HT-29 (cell line): ENCODE measurements at places on chromosomes 1 and 21. TPM values are rescaled to one million over a fixed set of nuclear protein-coding genes. Genes with fewer than 3 reads are reported as not detected.

- DNase-seq: no peak
Measured at GRCh38 chr1:23804183-23804835, 3.8 kb upstream of the GALE start.

GRCh38 chr1:214427871-214428277 lies 123.5 kb downstream of the PTPN14 start:
- peak; percentile 80 for DNase-seq

The CLCA4 gene
- total RNA-seq: 0.23 and 0.36 TPM in 2 replicates

The OMA1 gene
- 5.8 and 7.9 TPM in 2 replicates for total RNA-seq
